Naive B cell (primary cell): ENCODE measurements at places on chromosomes 7 and 10. TPM values are rescaled to one million over a fixed set of nuclear protein-coding genes. Genes with fewer than 3 reads are reported as not detected.

DNA sequence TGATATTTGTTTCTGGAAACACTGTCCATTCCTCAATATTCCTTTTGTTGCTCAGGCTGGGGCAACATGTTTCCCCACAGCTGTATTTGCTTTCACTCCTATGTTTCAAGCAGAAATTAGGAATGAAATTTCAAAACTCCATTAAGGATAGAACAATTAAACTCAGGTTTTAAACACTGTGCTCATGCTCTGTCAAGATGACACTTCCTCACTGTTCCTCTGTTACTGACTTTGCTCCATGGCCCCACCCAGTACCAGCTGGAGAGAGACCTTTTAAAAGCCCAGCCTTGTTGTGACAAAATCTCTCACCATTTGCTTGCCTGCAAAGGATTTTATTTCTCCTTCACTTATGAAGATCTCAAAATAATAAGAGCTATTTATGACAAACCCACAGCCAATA, 197.4 kb downstream of the ELMO1 start:
- no peak for DNase-seq

- no peak for DNase-seq
These were observed 73.4 kb downstream of the VSTM2A start for GRCh38 chr7:54615537-54615936.

OR2A42 gene
- not detected for polyA plus RNA-seq

GRCh38 chr7:148652773-148653172, 45.9 kb upstream of the CUL1 start:
- DNase-seq = no peak

GDI2 gene
- polyA plus RNA-seq = 380 TPM

TBX20 gene
- polyA plus RNA-seq = not detected

ENKUR gene
- polyA plus RNA-seq = 0.61 TPM

- DNase-seq = no peak
These were observed 23.0 kb downstream of the BMPR1A start for GRCh38 chr10:86779220-86780017.

DNA sequence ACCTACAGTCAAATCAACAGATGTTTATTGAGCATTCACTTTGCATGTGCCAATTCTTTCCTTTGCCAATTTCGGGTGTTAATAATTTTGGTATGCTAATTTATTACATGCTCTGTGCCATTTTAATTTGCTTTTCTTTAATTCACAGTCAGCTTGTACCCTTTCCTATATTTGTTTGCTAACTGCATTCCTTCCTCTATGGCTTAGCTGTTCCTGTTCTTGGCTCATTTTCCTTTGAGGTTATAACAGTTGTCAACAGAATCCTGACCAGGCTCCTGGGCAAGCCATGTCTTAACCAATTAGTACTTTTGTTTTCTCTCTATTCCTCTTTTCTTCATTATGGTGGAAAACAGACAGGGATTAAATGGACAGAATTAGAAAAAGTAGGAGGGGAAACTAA, 73.6 kb upstream of the RPA3 start:
- no peak for DNase-seq

- DNase-seq = no peak
These were observed at the start of gene EGFR for GRCh38 chr7:55018361-55019190. TSS of gene EGFR (plus strand) at chr7:55019017. CDS start at chr7:55019278, 261 bp downstream.

ELFN1 gene
- not detected for polyA plus RNA-seq

LRRC17 gene
- not detected for polyA plus RNA-seq

- DNase-seq = no peak
These were observed 198.7 kb downstream of the DGKI start for GRCh38 chr7:137647905-137648565.

DNA sequence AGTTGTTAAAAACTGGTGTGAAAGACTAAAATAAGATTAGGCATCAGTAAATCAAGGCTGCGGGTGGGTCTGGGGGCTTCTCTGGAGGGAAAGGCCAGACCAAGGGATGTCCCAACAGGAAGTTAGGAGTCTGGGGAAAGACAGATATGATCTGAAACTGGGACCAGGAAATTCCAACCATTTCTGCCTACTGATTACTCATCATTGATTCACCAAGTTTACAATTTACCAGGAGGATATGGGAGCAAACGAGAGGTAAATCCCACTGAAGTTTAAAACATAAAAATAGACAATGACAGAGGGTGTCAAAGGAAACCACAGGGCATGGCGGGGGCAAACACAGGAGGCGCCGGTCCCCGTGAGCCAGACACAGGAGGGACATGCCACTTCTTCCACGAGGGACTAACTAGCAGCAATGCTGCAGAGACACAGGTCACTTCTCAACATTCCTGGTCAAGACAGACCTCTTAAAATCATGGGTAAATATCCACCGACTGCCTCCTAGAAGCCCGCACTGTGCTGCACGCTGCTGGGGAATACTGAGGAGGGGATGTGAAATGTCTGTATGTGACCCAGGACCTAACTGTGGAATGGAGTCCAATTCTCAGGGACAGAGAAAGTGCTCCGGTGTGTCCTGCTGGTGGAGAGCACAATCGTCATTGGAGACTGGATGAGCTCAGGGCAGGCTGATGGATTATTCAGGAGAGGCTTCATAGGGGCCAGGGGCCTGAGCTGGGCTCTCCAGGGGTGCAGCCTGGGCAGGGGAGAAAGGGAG, 153.4 kb upstream of the KLF14 start:
- DNase-seq = no peak

BTBD16 gene
- not detected for polyA plus RNA-seq

DNA sequence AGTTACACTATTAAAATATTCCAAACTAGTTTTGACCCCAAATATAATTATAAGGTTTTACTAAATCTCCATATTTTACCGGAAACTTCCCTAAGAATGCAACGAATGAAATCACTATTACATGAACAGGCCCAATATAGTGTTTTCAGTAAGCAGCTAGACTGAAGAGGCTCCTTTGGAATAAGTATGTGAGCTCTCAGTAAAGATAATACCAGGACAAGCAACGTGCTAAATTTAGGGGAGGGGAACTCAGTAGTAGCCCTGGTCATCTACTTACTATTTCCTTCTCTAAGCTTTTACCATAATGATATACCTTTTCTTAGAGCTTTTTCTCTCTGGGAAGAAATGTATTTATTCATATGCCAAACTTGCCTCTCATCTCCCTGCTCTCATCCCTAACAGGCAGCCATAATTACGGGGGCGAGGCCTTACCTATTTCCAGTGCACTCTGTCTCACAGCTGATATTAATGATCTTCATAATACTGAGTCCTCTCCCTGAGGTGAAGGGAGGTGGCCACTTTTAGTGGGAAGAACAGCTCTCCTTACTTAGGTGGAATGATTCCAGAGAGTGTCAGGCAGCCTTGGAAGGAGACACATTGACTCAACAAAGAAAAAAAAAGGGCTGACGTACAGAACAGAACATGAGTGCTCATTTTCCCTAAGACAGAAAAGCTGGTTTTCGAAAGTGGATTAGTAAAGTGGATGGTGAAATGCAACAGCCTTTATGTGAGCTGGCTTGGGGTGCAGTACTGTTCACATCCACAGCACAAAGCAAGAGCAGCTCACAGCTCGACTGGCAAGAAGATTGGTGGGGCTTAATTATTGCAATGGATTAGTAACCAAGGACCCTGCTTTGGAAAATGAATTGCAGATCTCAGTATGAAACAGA, 165.4 kb downstream of the GLI3 start:
- no peak for DNase-seq

LIPM gene
- polyA plus RNA-seq = not detected

DNA sequence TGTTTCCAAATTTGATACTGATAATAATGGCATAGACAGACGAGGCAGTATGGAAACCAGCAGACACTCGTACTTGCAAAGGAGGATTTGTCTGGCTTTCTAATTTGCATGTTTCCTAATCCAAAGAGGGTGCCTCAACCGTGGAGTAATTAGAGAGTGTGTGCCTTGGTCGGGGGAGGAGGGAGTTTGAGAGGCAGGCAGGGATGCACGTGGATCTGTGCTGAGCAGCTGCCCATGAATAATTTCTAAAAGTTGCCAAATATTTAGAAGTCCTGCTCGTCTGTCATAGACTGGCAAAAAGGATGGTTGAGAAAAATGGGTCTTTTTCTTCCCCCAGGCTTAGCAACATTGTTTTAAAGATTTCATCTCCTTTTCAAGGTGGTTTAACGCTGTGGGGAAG, 69.4 kb downstream of the PTPRE start:
- DNase-seq = no peak

DNA sequence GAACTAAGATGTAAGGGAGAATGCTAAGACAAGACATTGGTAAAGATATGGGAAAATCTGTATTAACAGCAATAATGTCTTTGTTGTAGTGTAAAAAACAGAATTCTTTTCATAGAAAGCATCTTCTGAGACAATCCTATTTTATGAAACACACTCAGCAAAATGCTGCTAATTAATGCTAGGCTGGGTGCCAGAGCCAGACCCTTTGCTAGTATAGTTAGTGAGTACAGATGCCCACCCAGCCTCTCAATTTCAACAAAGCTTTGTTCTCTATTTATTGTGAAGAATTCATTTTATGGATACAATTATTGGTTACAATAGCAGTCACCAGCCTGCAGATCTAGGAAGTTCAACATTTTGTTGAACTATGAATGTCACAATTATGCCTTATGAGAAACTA, 131.0 kb downstream of the SEM1 start:
- DNase-seq = no peak

- no peak for DNase-seq
These were observed 228.7 kb upstream of the CCDC6 start for GRCh38 chr10:60135020-60135419.

- no peak for DNase-seq
These were observed 41.7 kb downstream of the HYCC1 start for GRCh38 chr7:22972207-22972606.

DNA sequence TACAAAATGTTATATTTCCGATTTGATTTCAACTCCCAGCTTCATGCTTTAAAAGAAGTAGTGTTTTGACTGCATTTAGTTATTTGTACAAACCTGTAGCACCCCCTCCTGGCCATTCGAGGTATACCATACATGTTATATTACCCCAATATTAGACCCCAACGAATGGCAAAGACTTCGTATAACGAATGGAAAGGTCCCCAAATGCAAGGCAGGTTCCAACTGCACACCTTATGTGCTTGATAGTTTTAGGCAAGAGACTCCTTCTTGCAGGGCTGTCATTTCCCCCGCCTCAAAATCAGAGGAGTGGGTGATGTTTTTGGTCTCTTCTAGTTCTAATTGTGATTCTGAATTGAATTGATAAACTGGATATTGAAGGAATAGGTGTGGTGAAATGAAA, 101.1 kb upstream of the TARP start:
- DNase-seq = peak; percentile 53

DNA sequence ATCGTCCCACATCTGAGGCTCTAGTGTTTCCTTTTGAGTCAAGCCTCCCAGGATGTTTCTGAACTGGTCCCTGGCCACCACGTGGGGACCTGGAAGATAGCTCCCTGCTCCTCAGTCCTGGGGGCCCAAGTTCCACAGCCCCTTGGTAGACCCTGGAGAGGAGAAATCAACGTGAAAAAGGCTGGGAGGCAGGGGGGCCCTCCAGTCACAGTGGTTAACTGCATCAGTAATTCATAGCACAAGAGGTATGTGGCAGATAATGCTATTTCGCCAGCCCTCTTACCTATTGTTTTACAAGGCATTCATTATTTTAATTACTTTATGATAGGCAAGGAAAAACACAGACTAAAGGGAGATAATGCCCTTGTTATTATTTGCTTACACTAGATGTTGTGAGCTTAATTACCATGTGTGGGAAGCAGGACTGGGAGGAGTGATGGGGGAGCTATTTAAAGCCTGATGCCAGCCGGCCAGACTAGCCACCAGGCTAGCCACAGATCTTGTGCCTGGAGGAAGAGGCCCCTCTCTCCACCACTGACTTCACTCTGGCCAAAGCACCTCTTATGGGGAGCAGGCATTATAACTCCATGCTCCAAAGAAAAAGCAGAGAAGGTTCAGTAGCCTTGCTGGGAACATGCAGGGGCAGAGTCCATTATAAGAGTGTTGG, 230.7 kb downstream of the KCNMA1 start:
- no peak for DNase-seq

- no peak for DNase-seq
These were observed 3.4 kb downstream of the BNIP3 start for GRCh38 chr10:131978366-131978765.

H2BK1 gene
- polyA plus RNA-seq = not detected

DNA sequence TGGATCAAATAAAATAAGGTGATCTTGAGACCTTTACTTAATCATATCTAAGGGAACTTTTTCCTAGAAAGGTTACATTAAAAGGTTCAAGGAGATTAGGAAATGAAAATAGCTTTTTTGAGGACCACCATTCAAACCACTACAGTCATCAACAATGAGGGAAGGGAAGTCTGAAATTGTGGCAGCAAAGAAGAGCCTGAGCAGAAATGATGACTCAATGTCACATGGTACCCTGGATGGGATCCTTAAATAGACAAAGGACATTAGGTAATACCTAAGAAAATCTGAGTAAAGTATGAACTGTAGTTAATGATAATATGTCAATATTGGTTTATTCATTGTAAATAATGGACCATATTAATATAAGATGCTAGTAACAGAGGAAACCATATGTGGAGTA, 236.0 kb downstream of the SEMA3D start:
- no peak for DNase-seq

DNA sequence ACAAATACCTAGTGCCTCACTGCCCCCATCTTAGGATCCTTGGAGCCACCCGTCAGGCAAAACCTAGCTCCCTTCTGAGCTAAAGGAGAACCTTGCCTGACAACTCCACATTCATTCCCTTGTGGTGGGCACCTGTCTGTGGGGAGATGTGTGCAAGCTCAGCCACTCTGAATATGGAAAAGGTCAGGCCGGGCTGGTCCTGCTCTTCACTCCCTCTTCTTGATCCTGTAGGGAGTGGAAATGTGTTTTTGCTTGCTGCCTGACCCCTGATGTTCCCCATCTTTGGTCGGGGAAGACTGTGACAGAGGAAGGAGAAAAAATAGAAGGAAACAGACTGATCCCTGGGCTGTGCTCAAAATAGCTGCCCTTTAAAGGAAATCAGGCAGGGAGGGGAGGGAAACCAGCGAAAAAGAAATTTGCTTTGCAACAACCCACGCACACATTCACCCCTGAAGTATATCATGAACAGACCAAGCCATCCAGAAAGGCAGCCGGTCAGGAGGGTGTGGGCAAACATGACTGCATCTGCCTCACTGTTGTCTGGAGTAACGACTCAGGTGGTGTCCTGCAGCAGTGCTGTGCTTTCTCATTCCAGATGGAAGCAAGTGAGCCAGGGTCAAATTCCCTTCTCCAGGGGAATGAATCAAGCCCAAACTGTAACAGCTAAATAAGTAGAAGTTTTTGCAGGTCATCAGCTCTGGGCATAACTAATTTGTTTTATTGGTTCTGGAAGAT, 74.0 kb downstream of the SCRN1 start:
- no peak for DNase-seq

DNA sequence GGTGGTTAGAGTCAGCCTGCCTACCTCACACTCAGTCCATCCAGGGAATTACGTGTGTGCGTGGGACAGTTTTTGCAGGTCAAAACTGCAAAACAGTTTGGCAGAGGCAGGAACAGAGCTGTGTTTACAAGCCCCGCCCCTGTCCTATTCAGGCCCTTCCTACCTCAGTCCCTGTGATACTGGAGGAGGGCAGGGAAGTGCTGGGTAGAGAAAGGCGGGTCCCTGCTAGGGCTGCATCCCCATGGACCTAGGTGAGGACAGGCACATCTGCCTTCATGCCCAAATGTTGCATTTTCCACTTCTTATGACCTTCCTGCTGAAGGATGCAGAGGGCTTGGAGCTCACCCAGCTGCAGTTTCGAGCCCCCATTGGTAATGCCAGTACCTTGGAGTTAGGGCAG, 25.1 kb downstream of the SBDS start:
- no peak for DNase-seq

PSMG3 gene
- 40.0 TPM for polyA plus RNA-seq
